Neural progenitor cell (in vitro differentiated cells): ENCODE measurements at places on chromosomes 6 and 20. TPM values are rescaled to one million over a fixed set of nuclear protein-coding genes. Genes with fewer than 3 reads are reported as not detected.
A peak's percentile ranks its signal among the peaks of the same experiment; 100 is the strongest.

DNA sequence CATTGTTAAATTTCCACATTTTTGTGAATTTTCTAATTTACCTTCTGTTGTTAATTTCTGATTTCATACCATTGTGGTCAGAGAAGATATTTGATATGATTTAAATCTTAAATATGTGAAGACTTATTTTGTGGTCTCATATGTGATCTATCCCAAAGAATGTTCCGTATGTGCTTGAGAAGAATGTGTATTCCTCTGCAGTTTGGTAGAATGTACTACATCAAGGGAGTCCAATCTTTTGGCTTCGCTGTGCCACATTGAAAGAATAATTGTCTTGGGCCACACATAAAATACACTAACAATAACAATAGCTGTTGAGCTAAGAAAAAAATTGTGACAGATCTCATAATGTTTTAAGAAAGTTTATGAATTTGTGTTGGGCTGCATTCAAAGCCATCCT, 176.2 kb upstream of the PRND start:
- no peak overlapping the region for H3K4me3 ChIP-seq
- H3K27me3 ChIP-seq = no peaks in the 10 kb centered on the region
- peaks cover 6% of the 10 kb centered on the region for H3K4me1 ChIP-seq
- H3K27ac ChIP-seq = no peak overlapping the region

DNA sequence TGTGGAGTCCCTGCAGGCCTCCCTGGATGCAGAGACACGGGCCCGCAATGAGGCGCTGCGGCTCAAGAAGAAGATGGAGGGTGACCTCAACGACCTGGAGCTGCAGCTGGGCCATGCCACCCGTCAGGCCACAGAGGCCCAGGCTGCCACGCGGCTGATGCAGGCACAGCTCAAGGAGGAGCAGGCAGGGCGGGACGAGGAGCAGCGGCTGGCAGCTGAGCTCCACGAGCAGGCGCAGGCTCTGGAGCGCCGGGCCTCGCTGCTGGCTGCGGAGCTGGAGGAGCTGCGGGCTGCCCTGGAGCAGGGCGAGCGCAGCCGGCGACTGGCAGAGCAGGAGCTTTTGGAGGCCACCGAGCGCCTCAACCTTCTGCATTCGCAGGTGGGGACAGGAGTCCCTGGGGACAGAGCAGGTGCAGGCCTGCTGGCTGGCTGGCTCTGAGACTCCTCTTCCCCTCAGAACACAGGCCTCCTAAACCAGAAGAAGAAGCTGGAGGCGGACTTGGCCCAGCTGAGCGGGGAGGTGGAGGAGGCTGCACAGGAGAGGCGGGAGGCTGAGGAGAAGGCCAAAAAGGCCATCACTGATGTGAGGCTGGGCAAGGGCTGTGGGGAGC, 44.7 kb downstream of the MYH7B start:
- no peak overlapping the region for H3K27ac ChIP-seq
- no peaks in the 10 kb centered on the region for H3K4me1 ChIP-seq
- no peak overlapping the region for H3K4me3 ChIP-seq
- H3K27me3 ChIP-seq = no peaks in the 10 kb centered on the region

DNA sequence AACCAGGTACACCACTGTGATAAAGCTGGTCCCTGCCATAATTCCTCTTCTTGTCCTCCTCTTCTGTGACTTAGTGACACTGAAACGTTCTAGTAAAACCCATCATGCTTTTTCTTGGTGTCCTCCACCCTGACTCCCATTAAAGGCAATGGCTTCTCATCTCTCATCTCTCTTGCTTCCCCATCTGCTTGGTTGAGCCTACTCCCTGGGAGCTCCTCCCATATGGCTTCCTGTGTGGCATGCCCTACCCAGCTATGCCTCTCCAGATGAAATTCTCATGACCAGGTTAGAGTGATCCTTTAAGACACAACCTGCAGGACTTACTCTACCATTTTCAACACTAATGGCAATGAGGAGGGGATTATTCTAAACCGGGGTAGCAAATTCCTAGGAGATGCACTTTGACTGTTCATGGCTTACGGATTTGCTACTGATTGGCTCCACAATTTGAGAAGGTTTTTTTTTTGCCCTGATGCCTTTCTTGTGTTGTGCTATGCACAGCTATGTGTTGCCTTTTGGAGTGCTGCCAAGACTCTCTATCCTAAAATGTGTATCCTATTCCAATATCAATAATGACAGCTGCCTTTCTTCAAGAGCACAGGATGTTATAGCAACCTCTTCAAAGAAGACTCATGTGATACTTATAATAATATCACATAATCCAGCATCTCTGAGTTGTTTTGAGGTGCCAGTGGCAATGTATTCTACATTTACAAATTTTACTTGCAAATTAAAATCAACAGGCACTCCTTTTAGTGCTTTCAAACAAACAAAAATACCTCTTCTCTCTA, 6.1 kb downstream of the SIRPG start:
- no peak for DNase-seq
- H3K27ac ChIP-seq = no peak overlapping the region
- no peak overlapping the region for H3K4me3 ChIP-seq
- no peaks in the 10 kb centered on the region for H3K4me1 ChIP-seq
- H3K36me3 ChIP-seq = no peaks in the 10 kb centered on the region

Gene UFL1
- total RNA-seq = 21.9 and 38.2 TPM in 2 replicates

DNA sequence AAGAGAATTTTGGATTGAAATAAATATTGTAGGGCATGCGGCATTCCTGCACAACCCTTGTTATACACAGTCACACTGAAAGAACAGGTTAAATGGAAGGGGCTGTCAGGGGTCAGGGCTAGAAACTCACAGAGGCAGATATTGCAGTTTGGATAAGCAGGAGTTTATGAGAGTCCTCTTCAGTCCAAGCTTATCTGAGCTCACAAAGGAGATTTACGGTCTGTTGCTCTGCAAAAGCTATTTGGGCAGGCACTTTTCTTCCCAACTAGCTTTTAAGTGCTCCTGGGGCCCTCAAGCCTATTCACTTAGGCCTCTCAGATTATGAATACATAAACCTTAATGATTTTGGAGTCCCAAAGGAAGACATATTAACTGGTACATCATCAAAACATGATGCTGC, 156.2 kb downstream of the SOX4 start:
- peak overlapping the region; percentile 93 for H3K27ac ChIP-seq
- no peaks in the 10 kb centered on the region for H3K27me3 ChIP-seq
- peak overlapping the region; percentile 17 for H3K4me3 ChIP-seq
- no peaks in the 10 kb centered on the region for H3K36me3 ChIP-seq
- peaks cover 65% of the 10 kb centered on the region for H3K4me1 ChIP-seq
- peak; percentile 82 for DNase-seq

Gene ARMH2
- not detected in 2 replicates for total RNA-seq

DNA sequence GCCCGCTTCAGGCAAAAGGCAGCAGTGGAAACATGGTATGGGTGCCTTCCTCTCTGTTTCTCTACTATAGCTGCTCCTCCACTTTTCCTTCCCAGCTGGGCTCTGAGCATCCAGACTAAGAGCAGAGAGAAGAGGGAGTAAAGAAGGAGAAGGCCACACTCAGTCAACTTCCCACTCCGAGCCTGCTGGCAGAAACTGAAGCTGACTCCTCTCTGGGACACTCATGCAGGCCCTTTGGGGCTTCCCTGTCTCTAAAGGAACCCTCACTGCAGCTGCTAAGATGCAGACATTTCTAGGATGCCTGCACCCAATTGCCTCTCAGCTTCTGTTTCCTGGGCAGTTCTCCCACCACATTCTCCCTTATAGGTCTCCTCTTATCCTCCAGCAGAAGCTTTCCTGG, 88.9 kb downstream of the FRK start:
- H3K4me3 ChIP-seq = no peak overlapping the region
- no peak for DNase-seq
- H3K4me1 ChIP-seq = peaks cover 22% of the 10 kb centered on the region
- H3K36me3 ChIP-seq = no peaks in the 10 kb centered on the region

GRCh38 chr20:2946988-2947961, 74.0 kb downstream of the PTPRA start:
- H3K4me1 ChIP-seq = peaks cover 24% of the 10 kb centered on the region
- peak overlapping the region; percentile 41 for H3K4me3 ChIP-seq
- H3K36me3 ChIP-seq = no peaks in the 10 kb centered on the region
- peak overlapping the region; percentile 92 for H3K27ac ChIP-seq
- no peaks in the 10 kb centered on the region for H3K27me3 ChIP-seq

- H3K4me3 ChIP-seq = no peak overlapping the region
- no peak overlapping the region for H3K27ac ChIP-seq
- no peaks in the 10 kb centered on the region for H3K36me3 ChIP-seq
- DNase-seq = no peak
These were observed 219.0 kb upstream of the CST7 start for GRCh38 chr20:24729896-24730605.

- DNase-seq = peak; percentile 92
- H3K27me3 ChIP-seq = peaks cover 17% of the 10 kb centered on the region
- peaks cover 5% of the 10 kb centered on the region for H3K36me3 ChIP-seq
These were observed 29.5 kb downstream of the SNX5 start for GRCh38 chr20:17938871-17939619.

DNA sequence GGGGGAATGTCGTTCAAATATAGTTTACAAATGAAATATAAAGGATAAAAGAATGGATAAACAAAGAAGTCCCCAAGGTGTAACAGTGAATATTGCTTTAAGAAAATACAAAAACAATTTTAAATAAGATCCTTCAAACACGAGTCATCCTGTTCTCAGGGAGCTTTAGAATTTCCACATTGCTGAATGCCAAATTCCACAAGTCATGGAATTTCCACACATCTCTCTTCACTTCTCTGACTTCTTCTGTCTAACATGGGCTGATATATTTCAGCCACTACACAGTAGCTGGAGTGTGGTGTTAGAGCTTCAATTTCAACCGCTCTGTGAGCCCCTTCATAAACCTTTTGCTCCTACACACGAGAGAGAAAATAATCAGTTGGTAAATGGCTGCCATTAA, 28.0 kb downstream of the IL22RA2 start:
- H3K4me3 ChIP-seq = no peak overlapping the region
- no peaks in the 10 kb centered on the region for H3K36me3 ChIP-seq
- no peaks in the 10 kb centered on the region for H3K27me3 ChIP-seq
- H3K4me1 ChIP-seq = no peaks in the 10 kb centered on the region
- no peak for DNase-seq
- no peak overlapping the region for H3K27ac ChIP-seq

DNA sequence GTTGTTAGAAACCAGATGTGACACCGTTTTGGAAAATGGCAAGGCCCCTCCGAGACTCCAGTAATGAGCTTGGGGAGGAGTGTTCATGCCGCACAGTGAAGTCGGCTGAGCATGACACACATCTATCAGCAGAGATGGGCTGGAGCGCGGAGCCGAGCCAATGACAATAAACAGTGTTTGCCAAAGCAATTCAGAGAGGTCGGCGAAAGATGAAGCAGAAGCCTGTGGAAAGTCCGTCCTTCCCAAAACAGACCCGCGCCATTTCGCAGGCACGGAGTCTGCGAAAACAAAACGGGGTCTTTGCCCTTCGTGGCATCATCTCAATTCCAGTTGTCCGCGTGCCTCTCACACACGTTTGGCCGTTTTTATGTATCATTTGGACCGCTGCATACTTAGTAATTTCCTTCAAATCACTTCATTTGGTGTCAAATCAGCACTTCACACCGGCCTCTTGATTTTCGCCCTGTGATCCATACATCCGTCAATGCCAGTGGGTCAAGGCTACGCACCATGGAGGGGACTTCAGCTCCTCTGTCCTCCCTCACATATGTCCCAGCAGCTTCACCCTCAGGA, 71.3 kb downstream of the SULF2 start:
- no peak for DNase-seq
- H3K4me3 ChIP-seq = no peak overlapping the region
- no peak overlapping the region for H3K27ac ChIP-seq

GRCh38 chr6:56766806-56767178, 124.1 kb upstream of the DST start:
- no peaks in the 10 kb centered on the region for H3K36me3 ChIP-seq
- H3K27ac ChIP-seq = no peak overlapping the region
- no peaks in the 10 kb centered on the region for H3K27me3 ChIP-seq
- no peak overlapping the region for H3K4me3 ChIP-seq
- peaks cover 13% of the 10 kb centered on the region for H3K4me1 ChIP-seq

DNA sequence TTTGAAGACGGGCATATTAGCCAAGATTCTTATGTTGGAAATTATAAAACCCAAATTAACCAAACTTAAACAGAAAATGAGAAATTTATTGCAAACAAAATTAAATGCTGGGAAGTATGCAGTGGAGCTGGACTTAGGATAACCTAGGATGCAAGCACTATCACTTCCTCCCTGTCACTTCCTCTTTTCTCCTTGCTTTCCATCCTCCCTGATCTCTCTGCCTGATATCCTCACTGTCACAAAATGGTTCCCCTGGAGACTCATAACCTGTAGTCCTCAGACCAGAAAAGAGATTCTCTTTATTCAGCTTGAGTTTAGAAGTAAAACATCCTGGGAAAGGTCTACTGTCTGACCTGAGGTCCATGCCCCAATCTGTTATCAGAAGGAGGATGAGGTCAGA, 7.4 kb upstream of the KLHL32 start:
- H3K4me1 ChIP-seq = no peaks in the 10 kb centered on the region
- no peaks in the 10 kb centered on the region for H3K36me3 ChIP-seq
- peaks cover 3% of the 10 kb centered on the region for H3K27me3 ChIP-seq
- H3K4me3 ChIP-seq = no peak overlapping the region
- no peak overlapping the region for H3K27ac ChIP-seq

Gene STK35
- 21.8 and 41.0 TPM in 2 replicates for total RNA-seq

DNA sequence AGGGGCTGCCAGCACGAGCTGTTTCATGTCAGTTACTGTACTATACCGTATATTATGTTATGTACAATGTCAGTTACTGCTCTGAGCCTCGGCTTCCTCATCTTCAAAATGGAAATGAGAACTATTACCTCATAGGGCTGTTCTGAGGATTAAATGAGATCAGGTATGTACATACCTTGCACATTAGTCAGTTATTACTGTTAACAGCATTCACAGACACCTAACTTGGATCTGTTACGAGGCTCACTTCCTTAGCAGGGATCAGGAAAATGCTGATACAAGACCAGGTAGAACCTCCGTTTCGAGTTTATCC, 69.7 kb upstream of the TBC1D7 start:
- no peak for DNase-seq
- H3K27ac ChIP-seq = no peak overlapping the region

DNA sequence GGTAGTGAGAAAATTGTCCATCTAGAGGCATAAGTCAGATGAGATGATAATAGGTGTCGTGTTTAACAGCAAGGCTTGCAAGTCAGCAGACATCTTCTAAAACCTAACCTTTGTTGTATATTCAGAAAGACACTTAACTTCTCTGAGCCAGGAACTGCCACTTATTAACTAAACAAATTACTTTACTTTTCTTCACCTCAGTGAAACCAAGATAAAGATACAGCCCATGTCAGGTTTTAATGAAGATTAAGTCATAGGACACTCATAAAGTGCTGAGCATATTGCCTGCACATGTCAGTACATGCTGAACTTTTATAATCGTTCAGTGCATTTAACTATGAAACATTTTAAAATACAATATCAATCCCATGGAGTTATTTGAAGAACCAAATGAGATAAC, 286.8 kb downstream of the NKAIN2 start:
- no peak for DNase-seq
- H3K27me3 ChIP-seq = no peaks in the 10 kb centered on the region
- H3K27ac ChIP-seq = no peak overlapping the region
- no peak overlapping the region for H3K4me3 ChIP-seq
- H3K36me3 ChIP-seq = no peaks in the 10 kb centered on the region

- no peak for DNase-seq
- H3K27me3 ChIP-seq = no peaks in the 10 kb centered on the region
- no peaks in the 10 kb centered on the region for H3K36me3 ChIP-seq
- no peak overlapping the region for H3K27ac ChIP-seq
These were observed 41.7 kb downstream of the BCKDHB start for GRCh38 chr6:80148220-80148619.
